Left renal cortex interstitium (tissue), 4 donors: ENCODE measurements at places on chromosomes 4 and X. TPM values are rescaled to one million over a fixed set of nuclear protein-coding genes. Genes with fewer than 3 reads are reported as not detected.

- no peak for DNase-seq
Measured at GRCh38 chr4:48147621-48148020, 13.6 kb upstream of the TXK start.

- DNase-seq = no peak
Measured at GRCh38 chrX:150035531-150035930, 97.2 kb upstream of the EOLA2 start.

DNA sequence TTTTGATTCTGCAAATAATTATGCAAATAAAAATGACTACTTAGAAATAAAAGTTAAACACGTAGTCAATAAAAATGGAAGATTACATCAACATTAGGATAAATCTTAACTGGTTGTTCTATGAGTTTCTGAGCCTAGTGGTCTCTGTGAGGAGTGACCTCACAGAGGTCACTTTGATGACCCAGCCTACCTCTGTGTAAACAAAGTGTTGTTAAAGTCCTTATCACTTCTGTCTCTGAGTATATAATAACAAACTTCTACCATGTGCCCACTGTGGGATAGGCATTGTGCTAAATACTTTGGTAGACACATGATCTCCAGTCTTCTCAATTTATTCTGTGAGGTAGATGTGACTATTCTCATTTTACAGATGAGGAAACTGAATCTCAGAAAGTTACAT lies 85.4 kb downstream of the PDE5A start:
- no peak for DNase-seq

Gene MAGEA2B
- not detected for polyA plus RNA-seq

DNA sequence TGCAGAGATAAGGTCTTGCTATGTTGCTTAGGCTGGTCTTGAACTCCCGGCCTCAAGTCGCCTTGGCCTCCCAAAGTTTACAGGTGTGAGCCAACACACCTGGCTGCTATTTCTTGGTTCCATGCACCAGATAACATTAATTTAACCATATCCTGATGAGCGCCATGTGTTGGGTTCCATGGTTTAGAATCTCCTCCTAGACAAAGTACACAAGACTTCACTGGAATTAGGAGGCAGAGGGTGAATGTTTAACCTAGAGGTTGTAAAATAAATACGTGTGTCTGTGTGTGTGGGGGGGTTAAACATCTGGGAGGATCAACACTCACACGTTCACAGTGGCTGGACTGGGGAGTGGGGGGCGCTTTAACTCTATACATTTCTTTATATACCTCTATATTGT lies 32.4 kb upstream of the SORCS2 start:
- DNase-seq = no peak
